ENCODE measurements at places on chromosomes 7 and 10.

DNA sequence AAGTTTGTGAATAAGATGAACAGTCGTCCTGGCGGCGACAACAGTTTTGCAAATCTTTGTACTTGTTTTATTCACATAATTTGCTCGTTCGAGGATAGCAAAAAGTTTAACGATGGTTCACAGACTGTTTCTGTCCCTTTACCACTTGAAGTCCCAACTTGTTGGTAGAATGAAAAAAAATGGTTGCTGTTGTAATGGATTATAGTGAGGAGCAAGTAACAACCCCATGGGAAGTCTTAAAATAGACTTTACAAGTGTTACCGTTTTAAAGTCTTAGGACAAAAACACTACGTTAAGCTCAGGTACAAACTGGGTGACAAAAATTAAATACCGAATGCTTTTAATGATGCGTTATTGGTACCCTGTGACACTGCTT lies 589 bp downstream of the LSM8 start:
- peak; percentile 3 for DNase-seq

DNA sequence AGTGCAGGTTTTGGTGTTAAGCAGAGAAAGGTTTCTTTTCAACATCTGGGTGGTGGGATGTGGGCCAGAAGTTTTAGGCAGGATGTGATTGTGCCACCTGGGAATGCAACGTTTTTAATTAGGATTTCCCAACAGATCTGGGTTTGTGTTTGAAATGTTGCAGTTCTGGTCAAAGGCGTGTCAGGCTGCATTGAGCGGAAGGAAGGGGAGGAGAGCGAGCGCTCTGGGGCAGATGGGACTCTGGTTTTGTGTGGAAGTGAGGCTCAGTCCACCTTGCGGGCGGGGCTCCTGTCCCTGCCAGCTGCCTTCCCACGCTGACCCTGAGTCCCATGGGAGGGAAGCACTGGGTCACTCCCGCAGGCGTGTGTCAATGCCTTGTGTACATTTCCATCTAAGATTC lies 767.7 kb downstream of the KCNMA1 start:
- no peak for DNase-seq

- no peak for DNase-seq
Observed at GRCh38 chr10:132078746-132079345, 13.1 kb downstream of the JAKMIP3 start.

- no peak for DNase-seq
Observed at GRCh38 chr7:12716134-12716681, 28.8 kb downstream of the ARL4A start.

- no peak for DNase-seq
Observed at GRCh38 chr10:127890832-127891334, 1.9 kb downstream of the CLRN3 start.

DNA sequence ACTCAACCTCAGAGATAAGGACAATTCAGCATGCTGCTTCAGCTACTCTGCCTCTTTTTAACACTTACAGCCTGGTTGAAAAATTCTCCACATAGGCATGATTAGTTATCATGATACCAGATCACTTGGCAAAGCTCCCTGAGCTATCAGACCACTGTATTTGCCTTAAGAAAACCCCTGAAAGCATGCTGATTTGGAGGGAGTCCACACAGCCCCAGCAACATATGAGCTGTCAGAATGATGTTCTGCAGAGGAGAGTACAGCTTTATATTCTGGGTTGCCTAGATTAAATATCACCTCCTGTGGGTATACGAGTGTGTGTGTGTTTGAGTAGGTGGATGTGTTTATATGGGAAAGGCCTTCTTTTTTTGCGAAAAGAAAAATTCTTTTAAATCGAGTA lies 170.2 kb upstream of the CHRM2 start:
- DNase-seq = no peak

- no peak for DNase-seq
Observed at GRCh38 chr10:104483582-104483981, 129.9 kb downstream of the CFAP58 start.

DNA sequence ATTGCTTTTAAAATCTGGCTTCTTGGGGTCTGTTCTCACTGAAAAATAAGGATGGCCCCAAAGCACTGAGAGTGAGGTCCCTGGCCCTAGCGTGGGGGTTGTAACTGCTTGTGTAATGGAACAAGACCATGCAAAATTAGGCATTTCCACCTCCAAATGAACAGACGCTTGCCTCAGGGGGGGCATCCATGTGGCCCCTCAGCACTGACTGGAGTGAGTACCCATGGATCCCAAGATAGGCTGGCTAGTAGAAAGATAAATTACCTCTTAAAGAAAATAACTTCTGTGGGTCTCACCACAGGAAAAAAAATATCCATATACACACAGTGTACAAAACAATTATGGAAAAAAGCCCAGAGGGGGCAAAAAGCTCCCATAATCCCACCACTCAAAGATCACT lies 15.2 kb upstream of the CPA1 start:
- no peak for DNase-seq

DNA sequence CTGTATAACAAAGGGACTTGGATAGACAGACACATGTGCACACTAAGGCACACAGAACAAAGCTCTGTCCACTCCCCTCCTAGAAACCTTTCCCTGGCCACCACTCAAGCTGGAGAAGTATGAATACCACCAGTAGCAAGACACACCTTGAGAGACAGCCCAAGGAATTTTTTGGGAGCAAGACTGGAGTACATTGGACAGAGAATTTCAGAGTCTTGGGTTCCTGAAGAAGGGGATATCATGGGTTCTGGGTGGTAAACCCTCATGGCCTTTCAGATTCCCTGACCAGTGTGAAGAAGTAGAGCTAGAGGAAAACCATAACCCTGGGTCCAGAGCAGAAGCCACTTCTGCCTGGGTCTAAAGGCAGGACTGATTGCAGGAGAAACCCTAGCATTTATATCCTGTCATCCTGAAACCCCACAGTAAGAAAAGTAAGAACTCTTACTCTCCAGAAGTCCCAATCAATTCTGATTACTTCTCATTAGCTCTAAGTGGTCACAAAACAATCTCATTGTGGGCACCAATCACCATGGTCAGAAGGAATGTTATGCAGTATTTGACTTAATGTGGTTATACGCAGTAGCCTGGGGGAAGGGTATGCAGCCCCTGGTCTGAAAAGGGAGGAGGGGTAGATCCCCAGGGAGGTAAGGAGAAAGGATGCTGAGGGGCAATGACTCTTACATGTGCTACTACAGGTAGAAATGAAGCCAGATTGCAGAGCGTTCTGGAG lies 20.4 kb upstream of the MACC1 start:
- no peak for DNase-seq

- no peak for DNase-seq
Observed at GRCh38 chr7:130703851-130704250, 17.5 kb upstream of the TSGA13 start.

- no peak for DNase-seq
Observed at GRCh38 chr7:130296221-130296951, 3.4 kb downstream of the CPA4 start.

DNA sequence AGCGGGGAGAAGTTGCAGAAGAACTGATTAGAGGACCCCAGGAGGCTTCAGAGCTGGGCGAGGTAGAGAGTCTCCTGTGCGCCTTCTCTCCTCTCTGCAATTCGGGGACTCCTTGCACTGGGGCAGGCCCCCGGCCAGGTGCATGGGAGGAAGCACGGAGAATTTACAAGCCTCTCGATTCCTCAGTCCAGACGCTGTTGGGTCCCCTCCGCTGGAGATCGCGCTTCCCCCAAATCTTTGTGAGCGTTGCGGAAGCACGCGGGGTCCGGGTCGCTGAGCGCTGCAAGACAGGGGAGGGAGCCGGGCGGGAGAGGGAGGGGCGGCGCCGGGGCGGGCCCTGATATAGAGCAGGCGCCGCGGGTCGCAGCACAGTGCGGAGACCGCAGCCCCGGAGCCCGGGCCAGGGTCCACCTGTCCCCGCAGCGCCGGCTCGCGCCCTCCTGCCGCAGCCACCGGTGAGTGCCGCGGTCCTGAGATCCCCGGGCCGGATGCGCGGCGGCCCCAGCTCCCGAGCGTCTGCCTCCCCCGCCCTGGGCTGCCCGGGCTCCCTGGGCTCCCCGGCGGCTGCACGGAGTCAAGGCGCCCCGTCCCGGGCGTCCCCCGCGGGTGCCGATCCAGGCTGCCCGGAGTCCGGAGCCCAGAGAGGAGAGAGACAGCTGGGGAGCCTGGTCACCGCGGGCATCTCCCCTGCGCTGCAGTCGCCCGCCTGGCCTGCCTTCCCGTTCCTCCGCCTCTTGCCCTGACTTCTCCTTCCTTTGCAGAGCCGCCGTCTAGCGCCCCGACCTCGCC lies at the start of gene PLAU:
TSS of gene PLAU (plus strand) at position 369 of the 789 bp plus-strand sequence. CDS start 424 bp downstream, outside the sequence.
- DNase-seq = peak; percentile 39

DNA sequence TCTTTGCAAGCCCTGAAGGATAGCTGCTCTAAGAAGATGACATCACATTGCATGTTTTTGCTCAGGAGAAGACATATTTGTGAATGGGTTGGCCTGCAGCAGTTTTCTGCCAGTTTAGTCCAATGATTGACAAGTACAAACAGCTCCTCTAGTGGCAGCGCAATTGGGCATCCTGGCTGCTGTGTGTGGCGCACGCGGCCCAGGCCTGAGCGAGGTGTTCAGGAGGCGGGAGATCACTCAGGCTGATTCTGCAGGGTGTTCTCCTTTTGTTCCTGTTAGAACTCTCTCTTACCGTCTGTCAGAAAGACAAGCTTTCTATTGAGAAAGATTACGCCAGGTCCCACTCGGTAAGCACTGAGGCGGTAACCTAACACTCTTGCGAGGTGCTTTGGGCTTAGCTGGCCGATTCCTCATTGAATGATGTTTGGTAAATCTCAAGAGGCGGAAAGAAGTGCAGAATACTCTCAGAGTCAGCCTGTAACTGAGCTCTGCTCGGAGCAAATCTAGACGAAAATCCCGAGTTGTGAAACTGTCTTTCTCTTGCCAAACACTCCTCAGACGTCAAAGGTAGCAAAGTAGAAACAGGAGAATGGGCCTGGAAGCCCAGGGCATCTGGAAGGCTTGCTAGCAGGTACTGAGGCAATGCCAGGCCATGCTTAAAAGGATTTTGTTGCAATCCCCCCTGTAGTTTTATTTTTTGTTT lies 219.2 kb upstream of the BMPER start:
- DNase-seq = no peak

DNA sequence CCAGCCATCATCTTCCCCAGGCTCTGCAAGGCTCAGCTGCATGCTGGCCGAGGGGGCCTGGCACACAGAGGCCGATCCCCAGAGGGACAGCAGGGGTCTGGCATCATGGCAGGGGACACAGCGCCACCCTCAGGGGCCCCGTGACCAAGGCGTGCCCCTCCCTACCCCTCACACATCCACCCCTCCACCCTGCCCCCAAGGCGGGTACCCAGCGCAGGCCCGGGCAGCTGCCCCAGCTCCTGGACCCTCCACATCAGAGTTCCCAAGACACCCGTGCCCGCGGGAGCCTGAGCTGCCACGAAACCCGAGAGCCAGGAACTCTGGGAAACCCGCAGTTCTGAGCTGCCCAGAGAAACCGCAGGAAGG lies 46.5 kb upstream of the TNRC18 start:
- DNase-seq = no peak

DNA sequence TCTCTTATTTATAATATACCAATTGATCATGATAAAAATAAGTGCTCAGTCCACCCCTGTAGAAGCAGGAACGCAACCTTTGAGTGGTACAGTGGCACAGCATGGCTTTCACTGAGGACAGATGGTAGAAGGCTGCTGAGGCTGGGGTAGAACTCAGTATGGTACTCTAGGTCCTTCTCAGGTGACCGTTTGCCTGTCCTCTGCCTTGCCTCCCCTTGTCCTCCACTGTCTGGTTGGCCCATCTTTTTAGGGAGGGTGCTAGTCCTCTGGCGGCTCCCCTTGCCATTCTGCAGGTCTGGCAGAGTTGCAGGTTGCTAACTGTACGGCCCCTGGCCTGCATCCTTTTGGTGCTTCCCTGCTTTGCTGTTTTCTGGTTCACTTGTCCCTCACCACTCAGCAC lies 27.3 kb downstream of the SLC18A2 start:
- DNase-seq = no peak

GRCh38 chr7:13181216-13181615 lies 493.8 kb downstream of the ARL4A start:
- peak; percentile 32 for DNase-seq

DNA sequence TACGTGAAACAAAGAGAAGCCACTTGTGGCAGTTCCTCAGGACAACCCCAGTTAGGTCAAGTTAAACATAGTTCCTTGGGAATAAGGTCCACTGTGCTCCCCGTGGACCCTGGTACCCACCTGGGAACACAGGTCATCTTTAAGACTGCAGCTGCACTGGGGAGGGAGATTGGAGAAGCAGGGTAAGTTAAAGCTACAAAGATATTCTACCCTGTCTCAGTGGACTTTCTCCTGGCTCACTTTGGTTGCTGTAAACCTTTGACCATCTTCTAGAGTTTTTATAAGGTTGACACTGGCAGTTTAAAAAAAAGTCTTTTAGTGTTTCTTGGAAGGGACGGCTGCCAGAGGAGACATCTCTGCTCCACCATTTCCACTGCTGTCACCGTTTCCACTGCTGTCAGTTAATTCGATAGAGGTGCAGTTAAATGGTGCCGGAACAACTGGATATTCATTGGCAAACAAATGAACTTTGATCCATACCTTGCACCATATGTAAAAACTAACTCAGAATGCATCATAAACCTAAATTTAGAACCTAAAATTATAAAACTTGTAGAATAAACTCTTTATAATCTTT lies 42.5 kb downstream of the LMTK2 start:
- DNase-seq = no peak

GRCh38 chr7:2190531-2190930 lies 42.2 kb downstream of the MAD1L1 start:
- DNase-seq = no peak

DNA sequence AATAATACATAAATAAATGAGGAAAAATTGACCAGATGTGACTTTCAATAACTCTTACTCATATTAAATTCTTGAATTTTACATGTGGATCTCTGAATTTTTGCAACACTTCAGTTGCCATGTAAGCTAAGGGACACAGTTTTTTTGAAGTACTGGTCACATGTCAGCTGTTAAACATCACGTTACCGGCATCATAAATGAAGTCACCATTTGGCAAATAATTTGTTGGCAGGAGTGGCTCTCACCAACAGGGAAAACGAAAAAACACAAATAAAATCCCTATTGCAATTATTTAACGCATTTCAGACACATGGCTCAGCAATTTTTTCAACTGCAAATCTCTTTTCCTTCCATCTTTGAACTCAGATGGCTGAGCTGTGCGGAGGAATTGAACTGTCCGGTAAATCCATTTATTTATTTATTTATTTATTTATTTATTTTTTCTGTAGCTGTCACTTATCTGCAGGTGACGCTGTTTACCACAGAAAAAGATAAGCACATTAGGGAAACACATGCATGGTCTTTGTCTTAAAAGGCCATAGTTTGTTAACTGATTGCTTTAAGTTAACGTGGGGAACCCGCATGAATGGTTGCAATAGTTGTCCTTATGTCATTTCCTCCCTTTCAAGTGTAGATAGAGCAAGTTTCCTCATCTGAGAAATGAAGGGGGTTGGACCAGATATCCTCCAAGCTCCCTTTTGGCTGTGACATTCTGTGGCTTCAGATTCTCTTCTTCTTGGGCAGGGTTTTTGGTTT lies 64.7 kb upstream of the JAZF1 start:
- DNase-seq = no peak

- DNase-seq = no peak
Observed at GRCh38 chr10:30238836-30239235, 110.2 kb downstream of the MTPAP start.

Measured in fibroblast of lung (primary cell).